ENCODE measurements at places on chromosomes 2 and 18.

GRCh38 chr2:231765496-231765929 is 15.6 kb downstream of the PDE6D start:
- DNase-seq, result no peak

DNA sequence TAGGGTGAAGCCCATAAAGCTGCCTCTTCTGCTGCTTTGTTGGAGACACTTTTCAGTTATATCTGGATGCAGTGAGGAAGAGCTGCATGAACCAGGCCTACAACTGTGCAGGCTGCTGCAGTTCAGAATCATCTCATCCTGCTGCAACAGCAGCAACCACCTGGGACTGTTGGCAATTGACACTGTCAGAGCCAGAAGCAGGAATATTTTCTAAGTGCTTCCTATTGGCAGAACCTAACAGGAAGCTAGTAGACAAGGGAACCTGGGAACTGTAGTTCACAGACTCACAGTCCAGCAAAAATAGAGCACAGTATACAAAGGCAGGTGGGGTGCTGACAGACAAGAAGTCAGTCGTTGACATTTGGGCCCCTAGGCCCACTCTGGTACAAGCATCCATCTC is 452.9 kb upstream of the SPRED2 start:
- DNase-seq, result no peak

DNA sequence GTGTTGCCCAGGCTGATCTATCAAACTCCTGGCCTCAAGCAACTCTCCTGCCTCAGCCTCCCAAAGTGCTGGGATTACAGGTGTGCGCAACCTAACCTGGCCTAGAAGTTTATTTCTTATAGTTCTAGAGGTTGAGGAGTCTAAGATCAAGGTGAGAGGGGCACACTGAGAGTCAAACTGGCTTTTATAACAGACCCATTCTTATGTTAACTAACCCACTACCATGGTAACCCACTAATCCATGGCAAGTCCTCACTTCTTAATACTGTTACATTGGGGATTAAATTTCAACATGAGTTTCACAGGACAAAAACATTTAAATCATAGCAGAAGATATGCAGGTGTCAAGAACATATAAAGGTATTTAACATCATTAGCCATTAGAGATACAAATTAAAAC is 50.6 kb downstream of the MDH1 start:
- no peak for DNase-seq

- no peak for DNase-seq
Observed at GRCh38 chr18:49743117-49743567, 70.2 kb downstream of the ACAA2 start.

GRCh38 chr2:150109028-150109427 is 378.4 kb downstream of the RND3 start:
- no peak for DNase-seq

Data from K562 (cell line).